ENCODE measurements at places on chromosomes 12 and 14.

- DNase-seq = peak; percentile 15
Measured at GRCh38 chr12:100826323-100826722, 31.7 kb downstream of the ANO4 start.

- DNase-seq = no peak
Measured at GRCh38 chr12:22287776-22288621, 46.5 kb downstream of the ST8SIA1 start.

- no peak for DNase-seq
Measured at GRCh38 chr12:11814374-11814773, 164.9 kb downstream of the ETV6 start.

DNA sequence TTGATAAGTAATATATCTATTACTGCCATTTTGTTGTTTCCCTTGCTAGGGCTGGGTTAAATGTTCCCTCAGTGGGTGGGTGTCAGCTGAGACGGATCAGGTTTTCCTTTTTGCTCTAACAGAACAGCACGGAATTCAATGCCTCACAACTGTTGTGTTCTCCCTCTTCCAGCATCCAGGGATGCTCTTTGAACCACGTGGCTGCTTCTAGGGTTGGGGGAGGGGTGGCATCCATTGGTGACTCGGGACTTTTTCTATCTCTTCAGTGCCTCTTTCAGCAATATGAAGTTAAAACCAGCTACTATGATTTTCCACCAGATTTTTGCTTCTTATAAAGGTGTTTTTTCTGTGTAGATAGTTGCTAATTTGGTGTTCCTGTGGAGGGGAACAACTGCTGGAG, 884.9 kb upstream of the FOXG1 start:
- no peak for DNase-seq

Data from left ventricle myocardium inferior (tissue), 1 donor.